ENCODE measurements at places on chromosomes 7 and 10. TPM values are rescaled to one million over a fixed set of nuclear protein-coding genes. Genes with fewer than 3 reads are reported as not detected.

The C7orf57 gene
- total RNA-seq, result not detected

The SPDYE18 gene
- total RNA-seq, result not detected

DNA sequence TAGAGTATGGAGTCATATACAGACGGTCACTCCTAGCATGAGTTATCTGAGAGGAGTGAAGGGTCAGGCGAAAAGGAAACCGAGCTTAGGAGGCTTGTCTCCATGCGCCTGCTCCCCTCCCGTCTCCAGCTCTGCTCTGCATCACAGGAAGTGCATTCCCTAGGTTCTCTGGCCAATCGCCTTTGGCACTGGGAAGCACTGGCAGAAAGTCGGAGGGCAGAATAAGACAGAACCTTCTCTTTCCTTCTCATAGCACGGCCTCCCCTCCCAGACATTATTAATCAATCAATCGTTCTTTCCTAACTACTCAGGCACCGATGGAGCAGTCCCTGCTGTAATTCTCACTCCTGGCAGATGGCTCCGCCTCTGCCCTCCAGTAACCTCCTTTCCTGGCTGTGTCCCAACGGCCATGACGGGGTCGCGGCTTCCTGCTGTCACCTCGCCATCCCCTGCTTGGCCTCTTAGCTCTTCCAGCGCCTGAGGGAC is 177.1 kb downstream of the FRMD4A start:
- no peaks in the 10 kb centered on the region for H3K36me3 ChIP-seq
- no peaks in the 10 kb centered on the region for H3K4me1 ChIP-seq
- no peak overlapping the region for H3K27ac ChIP-seq
- no peak for DNase-seq
- H3K27me3 ChIP-seq, result no peaks in the 10 kb centered on the region
- H3K4me3 ChIP-seq, result no peak overlapping the region

The CPA5 gene
- total RNA-seq, result not detected
